ENCODE measurements at places on chromosomes 6 and 20.

DNA sequence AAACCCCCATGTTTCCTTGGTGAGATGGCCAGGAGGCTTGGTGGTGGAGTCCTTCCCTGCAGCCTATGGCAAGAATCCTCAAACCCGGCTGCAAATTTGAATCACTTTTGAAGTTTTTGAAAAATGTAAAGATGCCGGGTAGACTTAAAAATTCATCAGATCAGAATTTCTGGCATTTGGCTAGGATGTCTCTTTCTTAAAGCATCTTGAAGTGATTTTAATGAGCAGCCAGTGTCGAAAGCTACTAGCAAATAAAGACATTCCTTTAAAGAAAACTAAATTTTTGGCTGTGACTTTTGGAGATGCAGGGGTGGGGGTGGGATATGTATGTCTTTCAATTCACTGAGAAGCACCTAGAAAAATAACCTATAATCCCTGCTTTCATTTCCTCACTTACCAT, 25.6 kb upstream of the NOX3 start:
- DNase-seq: no peak

DNA sequence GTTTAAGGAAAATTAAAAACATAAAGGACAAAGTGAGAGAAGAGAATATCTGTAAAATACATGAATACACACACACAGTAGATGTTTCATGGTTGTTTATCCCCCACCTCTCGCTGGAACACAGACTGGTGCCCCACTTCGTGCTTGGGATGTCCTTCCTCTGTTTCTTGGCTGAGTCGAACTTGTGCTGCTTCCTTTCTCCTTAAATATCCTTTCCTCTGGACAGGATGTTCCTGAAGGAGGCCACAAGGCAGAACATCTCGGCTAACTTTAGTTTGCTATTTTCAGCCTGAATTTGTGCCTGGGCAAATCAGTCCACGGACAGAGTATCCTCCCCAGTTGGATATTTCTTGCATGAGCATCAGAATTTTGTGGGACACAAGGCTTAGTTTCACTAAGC, 54.7 kb upstream of the ZMYND8 start:
- DNase-seq: no peak

DNA sequence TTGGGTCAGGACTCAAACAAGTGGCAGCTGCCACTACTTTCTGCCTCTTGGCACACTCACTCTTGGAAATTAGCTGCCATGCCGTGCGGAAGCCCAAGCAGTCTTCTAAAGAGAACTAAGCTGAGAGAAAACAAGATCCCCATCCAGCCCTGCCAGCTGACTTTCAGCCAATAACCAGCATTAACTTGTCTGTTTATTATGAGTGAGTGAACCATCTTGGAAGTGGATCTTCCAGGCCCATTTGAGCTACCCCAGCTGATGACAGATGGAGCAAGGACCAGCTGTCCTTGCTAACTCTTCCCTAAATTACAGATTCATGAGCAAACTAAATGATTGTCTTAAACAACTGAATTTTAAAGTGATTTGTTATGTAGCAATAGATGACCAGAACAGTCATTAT, 73.9 kb upstream of the RBM24 start:
- no peak for DNase-seq

- no peak for DNase-seq
These were observed 8.8 kb downstream of the TMEM151B start for GRCh38 chr6:44278774-44279697.

DNA sequence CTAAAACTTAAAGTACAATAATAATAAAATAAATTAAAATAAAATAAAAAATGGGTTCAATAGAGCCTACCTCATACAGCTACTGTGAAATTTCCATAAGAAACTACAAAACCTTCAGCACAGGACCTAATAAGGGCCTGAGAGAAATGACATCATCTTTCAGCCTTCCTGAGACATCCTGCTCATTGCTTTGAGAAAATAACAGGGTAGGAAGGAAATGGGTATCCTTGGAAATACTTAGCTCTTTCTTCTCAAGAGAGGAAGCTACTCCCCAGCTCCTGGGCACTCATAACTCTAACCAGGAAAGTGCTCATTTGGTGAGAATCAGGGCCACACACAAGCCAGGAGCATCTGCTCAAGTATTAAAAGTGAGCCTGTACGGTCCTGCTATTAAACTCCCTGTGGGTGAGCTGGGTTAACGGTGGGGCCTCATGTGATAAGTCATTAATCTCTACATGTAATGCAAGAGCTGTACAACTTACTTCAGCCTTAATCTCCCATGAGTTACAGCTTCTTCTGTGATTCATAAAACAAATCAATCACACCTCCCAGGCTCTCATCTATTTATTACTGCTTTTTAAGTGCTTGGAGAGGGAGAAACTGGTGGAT, 141.4 kb downstream of the MAFB start:
- no peak for DNase-seq

DNA sequence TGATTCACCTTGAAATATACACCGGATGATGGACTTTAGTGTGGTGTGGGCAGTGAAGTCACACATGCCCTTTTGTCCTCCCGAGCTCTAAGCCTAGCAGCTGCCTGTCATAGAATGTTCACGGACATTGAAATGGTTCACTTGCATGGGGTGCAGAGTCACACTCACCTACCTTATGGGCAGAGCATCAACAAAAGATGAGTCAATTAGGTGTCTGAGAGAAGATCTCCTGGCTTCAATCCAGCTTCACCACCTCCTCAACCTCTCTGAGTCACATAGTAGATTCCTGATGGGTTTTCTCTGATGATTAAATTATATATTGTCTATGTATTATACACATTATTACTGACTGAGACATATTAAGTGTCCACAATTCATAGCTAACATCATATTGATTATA, 48.1 kb upstream of the HLA-E start:
- DNase-seq: no peak

GRCh38 chr6:166771701-166772100, 144.7 kb upstream of the RPS6KA2 start:
- no peak for DNase-seq

Data from activated gamma-delta T cell treated with anti-CD3 and anti-CD28 coated beads, Interleukin-2, amount 50 U/mL, for 16 hours (primary cell).